Stimulated activated CD4-positive, alpha-beta T cell treated with anti-CD3 and anti-CD28 coated beads, Interleukin-1b, Interleukin-23, amount 100 ng/mL, for 1 hour (primary cell): ENCODE measurements at places on chromosomes 13 and 19.

DNA sequence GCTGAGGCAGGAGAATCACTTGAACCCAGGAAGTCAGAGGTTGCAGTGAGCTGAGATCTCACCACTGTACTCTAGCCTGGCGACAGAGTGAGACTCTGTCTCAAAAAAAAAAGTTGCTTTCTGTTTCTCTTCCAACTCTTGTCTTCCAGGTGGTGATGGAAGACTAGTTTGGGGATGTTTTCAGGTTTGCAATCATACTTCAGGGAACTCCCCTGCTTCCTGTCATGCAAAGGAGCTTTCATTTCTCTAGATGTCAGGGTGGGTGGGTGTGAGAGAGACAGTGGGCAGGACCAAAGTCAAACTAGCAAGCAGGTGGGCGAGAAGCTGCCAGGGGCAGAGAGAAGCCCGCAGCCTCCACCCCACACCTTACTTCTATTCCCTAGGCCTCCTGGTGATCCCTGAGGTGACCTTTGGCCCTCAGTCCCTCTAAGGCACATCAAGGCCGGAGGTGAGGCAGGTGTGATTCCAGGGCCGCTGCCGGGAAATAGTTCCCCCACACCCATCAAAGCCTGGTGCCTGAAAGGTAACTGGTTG lies 25.7 kb downstream of the CCNE1 start:
- DNase-seq, result no peak

DNA sequence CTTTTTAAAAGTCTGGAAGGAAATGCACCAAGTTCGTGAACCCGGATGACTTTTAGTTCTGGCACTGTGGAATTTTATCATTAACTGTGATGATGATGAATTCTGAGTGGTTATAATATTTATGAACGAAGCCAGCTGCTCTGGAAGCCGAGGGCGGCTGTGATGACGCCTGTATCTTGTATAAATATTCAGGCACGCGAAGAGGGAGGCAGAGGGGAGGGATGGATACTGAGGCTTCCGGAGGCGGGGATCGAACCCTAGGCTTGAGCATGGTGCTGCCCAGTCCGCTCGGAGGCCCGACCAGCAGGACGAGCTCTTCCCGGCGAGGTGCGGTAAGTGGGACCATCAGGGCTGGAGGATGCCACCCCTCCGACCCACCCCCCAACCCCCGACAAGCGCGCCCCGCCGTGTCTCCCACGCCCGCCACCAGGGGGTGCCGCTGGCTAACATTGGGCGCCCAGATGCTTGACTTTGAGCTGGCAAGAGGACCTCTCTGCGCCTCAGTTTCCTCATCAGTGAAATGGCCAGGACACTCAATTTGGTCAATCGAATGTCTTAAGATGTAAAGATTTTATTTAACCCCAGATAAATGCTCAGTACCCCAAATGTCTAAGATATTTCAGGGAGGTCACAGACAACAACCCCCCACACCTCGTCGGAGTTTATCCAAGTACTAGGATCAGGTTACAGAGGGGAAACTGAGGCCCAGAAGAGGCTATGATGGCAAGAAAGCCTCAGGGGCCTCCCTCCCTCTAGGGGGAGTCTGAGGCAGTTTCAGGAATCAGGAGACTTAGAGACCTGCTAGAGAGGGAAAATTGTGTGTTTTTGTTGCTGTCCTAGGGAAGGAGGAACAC lies 4.5 kb upstream of the RAB3A start:
- DNase-seq, result no peak

DNA sequence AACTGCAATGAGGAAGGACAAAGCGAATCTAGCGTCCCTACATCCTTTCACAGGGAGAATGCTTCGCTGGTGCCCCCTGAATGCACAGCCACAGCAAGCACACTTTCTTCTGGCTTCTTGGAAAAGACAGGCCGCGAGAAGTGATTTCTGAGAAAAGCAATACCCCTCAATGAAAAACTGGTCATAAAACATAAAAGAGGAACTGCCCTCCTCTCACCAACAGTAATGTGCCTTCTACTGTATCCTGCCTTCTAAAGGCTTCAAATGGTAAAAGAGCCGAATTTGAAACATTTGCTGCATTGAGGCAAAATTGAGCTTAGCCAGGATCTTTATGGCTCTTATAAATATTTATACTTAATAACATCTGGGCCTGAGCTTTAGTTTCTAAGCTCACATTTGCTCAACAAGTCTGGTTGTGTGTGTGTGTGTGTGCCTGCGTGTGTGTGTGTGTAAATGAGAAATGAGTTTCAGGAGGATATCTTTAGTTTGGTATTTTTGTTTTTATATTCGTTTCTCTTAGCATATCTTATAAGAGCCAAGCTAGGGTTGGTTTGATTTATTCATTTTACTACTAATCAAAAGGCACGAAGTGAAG lies 246.1 kb upstream of the MAB21L1 start:
- DNase-seq, result no peak

- DNase-seq, result no peak
These were observed 675 bp downstream of the PPP1R14A start for GRCh38 chr19:38255383-38256014.

DNA sequence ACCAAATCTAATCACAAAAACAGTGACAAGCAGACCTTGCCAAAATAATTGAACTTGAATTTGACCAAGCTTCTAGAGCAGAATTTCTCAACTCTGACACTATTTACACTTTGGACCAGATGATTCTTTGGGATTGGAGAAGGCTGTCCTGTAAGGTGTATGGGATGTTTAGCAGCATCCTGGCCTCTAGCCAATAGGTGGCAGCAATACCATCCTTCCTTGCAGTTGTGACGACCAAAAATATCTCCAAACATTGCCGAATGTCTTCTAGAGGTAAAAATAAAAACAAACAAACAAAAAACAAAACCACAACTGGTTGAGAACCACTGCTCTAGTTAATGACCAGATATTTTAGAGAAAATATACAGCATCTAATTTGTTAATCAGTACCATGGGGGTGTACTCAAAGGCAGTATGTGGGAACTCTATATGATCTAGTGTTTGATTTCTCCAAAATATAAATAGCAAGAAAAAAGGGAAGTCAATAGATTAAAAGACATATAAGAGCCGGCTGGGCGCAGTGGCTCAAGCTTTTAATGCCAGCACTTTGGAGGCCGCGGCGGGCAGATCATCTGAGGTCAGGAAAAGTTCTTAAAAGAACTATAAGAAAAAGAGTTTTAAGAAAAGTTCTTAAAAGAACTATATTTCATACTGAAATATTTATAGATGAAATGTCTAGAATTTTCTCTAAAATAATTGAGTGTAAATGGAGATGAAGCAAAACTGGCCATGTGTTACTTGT lies 60.9 kb upstream of the ZNF527 start:
- no peak for DNase-seq

DNA sequence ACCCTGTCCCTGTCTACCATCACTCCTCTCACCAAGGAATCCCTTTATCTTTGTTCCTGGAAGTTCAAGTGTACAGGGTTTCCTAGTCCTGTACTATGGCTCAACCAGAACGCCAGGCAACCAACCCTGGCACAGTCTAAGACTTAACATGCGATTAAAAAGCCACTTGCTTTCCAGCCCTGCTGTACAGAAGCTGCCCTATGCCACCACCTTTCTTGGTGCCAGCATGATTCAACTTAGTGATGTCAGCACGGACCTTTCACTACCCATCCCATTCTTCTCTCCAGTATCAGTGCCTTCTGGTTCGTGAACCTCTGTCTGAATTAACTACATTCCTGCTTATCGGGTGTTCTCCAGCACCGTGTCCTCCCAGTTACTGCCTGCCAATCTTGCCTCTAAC lies 151.1 kb downstream of the KLF12 start:
- DNase-seq, result no peak
